Activated CD4-positive, CD25-positive, alpha-beta regulatory T cell treated with anti-CD3 and anti-CD28 coated beads, Interleukin-2, amount 50 U/mL, for 72 hours (primary cell): ENCODE measurements at places on chromosomes 11 and 22.

GRCh38 chr11:109424901-109425300 lies 2.9 kb downstream of the C11orf87 start:
- DNase-seq: no peak

DNA sequence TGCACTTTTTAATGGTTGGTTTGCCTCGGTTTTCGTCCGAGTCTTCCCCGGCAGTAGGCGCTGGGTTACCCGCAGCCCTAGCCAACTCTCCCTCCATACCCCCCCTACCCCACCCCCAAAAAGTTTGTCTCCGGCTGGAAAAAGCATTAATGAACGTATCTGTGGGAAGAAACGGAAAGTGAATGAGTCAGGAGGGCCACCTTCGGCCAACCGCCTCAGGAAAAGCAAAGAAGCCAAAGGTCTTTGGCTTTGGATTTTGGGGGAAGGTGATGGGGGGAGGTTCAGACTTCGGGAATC lies 508 bp upstream of the FLI1 start:
- DNase-seq: no peak

DNA sequence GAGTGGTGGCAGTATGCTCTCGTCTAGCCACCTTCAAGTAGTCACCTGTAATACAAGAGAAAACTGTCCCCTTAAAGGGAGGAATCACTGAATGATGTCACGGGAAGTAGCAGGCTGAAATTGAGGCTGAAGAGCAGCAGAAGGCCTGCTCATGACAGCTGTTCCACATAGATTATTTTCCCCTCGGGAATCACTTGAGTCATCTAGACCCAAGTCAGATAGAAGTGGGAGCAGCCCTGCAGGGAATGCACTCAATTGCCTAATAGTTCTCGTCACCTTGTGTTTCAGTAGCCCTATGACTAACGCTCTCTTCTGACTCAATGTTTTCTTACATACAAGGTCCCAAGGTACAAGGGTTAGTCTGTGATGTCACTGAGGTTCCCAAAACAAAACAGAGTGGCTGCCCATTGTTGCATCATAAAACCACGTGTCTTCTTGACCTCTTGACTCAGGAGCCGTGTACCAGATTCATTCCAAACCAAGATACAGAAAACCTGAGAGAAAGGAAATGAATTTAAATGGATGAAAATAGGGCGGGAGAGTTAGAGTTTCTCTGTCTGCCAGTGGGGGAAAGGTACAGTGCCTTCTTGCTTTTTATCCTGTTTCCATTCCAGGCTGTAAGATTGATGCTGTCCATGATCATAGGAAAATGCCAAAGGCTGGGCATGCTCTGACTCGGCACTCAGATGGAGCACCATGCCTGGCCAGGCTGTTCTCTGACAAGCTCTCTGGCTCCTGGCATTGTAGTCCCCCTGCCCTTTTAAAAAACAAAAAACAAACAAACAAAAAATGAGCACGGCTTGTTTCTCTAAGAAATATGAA lies 21.6 kb upstream of the C11orf96 start:
- DNase-seq: no peak

- DNase-seq: peak; percentile 51
Observed at GRCh38 chr22:42169055-42169469, 38.5 kb upstream of the CYP2D6 start.

DNA sequence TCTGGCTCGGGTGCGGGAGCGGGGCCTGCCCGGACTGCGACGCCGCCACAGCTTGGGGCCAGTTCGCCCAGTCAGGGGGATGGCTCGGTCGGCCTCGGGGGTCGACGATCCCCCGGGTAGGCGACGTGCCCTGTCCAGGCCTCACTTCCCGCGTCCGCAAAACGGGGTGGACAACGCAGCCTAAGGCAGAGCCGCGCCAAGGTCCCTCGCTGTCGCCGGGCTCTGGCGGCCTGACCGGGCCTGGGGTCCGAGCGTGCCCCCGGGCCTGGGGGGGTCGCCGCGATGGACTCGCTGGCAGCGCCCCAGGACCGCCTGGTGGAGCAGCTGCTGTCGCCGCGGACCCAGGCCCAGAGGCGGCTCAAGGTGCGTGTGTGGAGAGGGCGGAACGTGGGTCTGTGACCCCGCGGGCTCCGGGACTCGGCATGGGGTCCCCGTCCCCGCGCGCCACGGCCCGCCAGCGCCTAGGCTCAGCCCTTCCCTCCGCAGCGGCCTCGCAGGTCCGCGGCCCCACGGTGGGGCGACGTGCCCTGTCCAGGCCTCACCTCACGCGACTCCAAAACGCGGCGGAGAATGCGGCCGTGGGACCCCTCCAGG lies 4.2 kb downstream of the SEPTIN5 start:
- no peak for DNase-seq

GRCh38 chr11:67073908-67074307 lies 17.3 kb downstream of the RHOD start:
- no peak for DNase-seq

DNA sequence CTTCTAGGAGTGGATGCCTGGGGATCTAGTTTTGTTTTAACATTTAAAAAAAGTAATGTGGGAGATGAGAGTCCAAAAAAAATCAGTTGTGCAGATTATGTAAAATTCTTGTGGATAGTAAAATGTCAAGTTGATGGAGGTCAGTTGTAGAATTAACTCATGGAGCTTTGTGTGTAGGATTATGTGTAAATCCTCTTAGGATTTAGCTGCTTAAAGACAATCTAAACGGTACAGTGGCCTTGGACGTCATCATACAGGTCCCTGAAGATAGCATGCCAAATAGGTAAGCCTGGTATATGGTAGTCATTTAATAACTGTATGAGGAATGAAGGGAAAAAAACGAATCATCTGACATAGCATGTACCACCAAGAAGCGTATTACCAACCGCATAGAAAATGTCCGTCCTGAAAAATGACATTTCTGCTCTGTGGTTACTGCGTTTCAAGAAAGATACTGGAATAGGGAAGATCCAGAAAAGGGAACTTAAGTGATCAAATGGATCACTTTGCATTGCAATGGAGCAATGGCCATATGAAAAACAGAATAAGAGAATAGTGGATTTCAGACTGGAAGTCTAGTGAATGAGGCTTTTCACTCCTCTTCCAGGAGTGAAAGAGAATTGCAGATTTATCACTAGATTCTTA lies 61.3 kb downstream of the BCL2L13 start:
- DNase-seq: no peak

DNA sequence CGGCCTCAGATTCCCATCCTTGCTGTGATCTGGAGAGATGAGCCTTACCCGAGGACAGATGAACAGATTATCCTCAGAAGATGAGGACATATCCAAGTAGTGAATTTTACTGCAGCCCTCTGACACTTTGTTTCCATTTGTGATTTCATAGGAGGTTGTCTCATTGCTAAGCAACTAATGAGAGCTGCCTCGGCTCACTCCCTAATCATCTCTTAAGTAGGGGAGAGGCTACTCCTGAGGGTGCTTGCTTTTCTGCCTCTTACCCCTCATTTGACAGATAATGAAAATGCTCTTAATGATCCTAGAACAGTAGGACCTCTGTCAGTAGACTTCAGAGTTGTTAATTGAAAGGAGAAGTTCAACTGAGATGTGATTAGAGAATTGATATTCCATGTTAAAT lies 150.9 kb downstream of the TBC1D22A start:
- no peak for DNase-seq

- no peak for DNase-seq
Observed at GRCh38 chr11:11439591-11439990, 86.5 kb upstream of the CSNK2A3 start.

DNA sequence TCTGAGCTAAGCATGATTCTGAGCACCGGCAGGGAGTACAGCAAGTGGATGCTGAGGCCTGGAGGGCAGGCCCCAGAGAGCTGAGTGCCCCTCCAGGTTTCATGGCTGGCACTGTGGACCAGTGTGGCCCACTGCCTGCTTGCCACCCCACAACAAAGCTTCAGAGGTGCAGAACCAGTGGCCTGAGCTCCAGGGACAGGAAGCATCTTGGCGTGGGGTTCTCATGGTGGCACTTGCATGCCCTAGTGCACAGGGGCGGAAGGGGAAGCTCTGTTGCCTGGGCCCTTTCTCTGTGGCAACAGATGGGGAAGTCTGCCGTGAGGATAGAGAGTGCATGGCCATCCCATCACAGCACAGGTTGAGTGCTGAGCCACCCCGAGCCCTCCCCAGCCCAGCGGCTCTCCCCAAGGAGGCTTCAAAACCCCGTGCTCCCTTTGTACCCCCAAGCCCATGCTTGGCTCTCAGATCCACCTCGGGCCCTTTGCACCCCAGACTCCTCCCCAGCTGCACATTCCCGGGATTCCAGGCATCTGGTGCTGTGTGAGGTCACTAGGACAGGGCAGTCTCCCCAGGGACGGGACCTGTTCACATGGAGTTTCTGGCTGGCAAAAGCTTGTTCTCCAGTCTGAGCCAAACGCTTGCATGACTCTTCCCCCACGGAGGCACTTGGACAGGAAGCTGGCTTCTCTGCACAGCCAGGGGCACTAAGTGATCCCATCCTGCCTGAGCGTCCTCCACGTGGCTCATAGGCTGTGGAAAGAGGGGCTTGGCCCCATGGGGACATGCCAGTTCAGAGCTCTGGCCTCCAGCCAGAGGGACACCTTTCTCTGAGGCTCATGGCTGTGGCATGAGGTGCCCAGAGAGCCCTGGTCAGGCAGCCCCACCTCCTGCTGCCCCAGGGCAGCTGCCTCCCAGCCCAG lies 4.2 kb downstream of the SLC25A1 start:
- DNase-seq: no peak

DNA sequence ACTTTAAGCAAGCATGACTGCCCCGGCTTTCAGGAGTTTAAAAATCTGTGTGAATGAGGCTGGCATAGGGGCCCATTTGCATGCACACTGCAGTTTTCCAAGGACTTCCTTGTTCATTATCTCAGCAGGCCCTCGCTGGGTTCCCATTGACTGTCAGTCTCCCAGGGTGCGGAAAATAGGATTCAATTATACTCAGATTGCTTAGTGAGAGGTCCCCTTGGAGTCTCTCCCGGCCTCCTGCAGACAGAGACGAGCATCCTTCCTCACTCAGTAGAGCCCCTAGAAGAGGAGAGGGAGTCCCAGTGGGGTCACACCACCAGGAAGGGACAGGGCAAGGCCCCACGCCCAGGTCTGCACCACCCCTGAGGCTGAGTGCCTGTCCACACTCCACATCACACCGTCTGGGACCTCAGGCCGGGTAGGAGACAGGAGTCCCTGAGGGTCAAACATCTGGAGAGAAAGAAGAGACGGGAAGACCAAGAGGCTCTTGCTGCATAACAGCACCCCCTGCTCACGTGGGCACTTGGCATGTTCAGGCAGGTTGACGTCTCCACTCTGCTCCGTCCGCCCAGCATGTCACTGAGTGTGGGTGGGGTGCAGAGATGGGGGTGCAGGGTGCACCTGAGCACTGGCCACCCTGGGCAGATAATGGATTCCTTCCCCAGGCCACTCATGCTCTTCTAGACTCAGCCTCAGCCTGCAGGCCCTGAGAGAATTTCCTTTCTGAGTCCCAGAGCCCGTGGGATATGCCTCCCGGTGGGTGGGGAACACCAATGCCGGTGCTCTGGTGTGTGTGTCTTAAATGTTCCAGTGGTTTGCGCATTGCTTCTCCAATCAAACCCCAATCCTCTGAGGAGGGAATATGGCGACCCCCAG lies 58.8 kb downstream of the MCM5 start:
- DNase-seq: no peak

DNA sequence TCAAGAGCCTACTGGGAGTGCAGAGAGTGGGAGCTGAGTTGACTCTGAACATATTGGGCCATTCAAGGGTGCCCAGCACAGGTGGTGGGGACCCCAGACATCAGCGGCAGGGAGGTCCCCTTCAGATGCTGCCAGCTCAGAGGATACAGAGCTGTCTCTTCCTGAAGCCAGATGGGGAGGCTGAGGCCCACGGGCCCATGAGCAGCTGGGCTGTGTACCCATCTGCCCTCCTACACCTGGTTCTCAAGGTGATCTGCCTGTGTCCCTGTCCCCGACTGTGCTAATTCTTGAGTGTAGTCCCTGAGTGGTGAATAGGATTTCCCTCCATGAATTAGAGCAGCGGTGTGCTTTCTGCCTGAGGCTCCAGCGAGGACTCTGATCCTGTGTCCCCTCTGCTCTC lies 76.3 kb downstream of the MICAL2 start:
- DNase-seq: no peak

DNA sequence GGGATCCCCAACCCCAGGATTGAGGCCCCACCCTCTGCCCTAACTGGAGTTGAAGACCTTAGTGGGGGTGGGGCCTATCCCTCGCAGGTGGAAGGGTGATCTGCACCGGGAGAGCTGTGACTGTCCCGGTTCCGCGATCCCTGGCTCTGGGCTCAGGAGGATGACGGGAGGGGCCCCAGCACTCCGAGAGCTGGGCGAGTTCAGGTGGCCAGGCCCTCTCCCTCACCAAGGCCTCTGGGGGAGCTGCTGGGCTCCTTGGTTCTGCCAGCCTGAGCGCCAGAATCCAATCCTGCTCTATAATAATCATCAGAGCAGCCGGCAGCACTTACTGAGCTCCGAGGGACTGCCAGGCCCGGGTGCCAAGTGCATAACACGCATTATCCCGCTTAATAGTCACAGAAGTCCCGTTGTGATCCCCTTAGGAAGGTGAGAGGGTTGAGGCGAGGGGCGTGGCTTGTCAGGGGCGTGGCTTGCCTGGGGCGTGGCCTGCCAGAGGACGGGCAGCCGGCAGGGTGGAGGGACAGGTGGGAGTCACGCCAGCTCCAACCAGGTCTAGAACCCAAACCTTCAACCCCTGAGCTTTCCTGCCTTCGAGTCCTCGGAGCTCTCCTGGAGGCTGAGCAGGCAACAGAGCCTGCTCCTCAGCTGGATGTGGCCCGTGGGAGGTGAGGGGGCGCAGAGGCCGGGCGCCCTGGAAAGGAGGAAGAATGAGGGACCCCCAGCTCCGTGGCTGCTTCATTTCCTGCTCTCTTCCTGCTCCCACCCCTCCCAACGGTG lies 7.3 kb upstream of the SYT7 start:
- peak; percentile 74 for DNase-seq

GRCh38 chr11:128500493-128500892 lies 86.9 kb downstream of the ETS1 start:
- DNase-seq: no peak

DNA sequence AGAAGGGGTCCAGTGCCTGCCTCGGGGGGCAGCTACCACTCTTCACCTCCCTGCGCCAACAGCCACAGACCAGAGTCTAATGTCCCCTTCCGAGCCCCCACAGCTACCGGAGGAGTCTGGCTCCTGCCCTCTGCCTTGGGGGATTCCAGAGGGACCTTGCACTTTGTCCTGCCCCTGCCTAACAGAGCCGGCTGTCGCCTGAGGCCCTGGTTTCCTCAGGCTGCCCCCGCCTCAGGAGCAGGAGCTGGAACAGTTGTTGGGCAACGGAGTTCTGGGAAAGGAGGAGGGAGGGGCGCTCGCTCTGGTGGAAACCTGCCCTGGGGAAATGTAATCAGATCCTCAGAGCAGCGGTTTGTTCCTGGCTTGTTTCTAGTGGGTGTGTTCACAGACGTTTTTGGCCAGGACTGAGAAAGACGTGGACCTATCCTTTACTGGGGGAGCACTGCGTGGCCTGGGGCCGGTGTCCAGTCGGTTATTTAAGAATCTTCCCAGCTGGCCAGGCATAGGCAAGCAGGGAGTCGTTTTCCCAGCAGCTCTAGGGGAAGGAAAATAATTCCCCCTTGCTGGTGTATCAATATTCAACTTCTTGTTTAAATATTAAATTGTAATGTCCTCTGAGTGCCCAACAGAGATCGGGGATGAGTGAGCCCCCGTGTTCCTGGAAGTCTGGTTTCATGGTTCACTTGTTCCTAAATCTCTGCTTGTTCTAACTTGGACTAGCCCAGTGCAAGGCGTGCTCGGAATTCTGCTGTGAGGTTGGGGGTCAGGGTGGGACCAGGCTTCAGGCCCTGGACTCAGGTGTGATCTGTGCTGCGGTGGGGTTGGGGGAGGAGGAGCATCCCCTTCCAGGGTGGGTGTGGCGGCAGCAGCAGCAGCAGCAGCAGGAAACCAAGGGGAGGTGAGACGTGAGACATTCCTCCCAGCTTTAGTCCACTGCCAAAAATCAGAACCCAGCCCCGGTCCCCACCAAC lies 32.1 kb downstream of the A4GALT start:
- no peak for DNase-seq

- no peak for DNase-seq
Observed at GRCh38 chr11:58905721-58906547, 33.4 kb upstream of the GLYATL1 start.
